ENCODE measurements at places on chromosomes 4 and X.

DNA sequence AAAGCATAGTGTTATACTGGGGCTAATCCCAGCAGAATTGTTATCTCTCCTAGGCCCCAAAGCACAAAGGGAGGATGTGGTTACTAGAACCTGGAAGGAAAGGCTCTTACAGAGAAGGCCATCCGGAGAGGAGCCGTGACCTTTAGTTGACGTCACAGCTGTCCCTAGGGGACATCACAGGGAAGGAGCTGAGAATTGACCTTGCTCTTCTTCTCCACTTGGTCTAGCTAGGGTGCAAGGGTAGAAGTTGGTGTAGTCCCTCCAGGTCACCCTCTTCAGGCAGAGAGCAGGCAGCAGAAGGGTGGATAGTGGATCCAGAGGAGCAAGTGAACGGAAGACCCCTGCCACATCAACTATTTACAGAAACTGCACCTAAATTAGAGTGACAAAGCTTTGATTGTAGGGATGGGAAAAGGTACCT is 22.8 kb upstream of the FGF2 start:
- DNase-seq = no peak

- no peak for DNase-seq
Observed at GRCh38 chrX:118943102-118943501, 31.3 kb upstream of the LONRF3 start.

- DNase-seq = no peak
Observed at GRCh38 chr4:78565971-78566372, 14.4 kb downstream of the ANXA3 start.

DNA sequence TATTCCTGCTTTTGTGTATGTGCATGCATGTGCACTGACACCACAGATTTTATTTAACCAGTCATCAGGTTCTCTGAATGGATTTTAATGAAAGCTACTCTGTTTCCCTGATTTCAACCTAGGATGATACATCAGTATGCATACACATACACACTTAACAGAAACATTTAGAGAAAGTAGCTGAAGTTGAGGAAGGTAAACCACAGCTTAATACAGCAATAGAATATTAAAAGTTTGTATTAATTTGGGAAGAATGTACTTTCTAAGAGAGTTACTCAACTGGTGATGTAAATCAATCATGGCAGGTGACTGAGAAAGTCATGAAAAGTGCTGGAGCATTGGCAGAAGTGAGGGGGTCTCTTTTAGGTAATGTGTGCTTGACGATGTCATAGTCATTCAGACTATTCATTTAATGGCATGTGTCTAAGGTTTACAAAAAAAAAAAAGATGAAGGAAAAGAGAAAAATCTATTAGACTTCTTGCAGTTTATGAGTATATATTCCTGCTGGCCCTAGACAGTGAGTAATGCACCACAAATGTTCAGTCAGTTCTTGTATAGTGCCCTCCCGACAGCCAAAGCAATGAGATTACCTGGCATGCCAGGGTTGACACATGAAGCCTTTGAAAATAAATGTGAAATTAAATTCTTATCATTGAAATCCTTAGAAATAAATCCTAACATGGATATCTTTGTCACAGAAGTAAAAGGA is 187.6 kb downstream of the RAPGEF2 start:
- DNase-seq = no peak
